ENCODE measurements at places on chromosomes 11 and 22.

DNA sequence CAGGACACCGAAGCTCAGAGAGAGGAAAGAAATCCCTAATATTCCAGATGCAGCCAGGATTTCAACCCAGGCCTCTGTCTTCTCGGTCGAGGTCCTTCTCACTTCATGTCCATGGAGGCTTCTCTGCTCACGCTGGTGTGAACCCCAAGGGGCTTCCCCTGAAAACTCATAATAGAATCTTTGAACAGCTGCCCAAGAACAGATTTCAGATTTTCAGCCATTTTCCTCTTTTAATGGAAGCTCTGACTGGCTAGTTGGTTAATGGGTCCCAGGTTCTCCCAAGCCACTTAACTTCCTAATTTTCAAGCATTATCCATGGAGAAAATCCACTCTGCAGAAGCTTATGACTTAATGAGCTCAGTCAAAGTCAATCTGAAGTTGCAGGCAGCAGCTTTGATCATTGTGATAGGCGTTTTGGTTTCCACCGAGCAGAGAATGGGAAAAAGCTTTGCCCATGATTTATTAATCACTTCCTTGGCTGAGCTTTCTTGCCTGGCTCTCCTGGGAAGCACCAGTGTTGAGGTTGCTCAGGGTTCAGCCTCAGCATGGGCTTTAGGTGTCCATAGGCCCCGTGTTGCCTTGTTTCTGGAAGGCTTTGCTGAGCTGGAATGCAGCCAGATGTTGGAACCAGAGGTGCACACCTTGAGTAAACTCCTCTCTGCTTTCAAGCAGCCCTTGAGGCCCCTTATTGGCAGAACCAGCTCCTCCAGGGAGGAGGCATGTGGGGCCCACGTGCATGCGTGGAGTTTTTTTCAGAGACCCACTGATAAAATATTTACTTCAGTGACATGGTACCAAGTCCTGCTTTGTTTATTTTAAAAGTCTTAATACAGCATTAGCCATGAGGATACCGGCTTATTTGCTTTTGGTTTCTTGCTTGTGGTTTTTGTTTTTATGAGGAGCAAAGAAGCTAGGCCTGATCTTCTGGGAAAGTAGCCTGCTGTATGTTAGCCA, 25.5 kb downstream of the LDLRAD3 start:
- DNase-seq = no peak

GRCh38 chr22:37282385-37282677, at the start of gene CYTH4:
TSS of gene CYTH4 (plus strand) at chr22:37282508. CDS start at chr22:37282570, 62 bp downstream.
- DNase-seq = no peak

DNA sequence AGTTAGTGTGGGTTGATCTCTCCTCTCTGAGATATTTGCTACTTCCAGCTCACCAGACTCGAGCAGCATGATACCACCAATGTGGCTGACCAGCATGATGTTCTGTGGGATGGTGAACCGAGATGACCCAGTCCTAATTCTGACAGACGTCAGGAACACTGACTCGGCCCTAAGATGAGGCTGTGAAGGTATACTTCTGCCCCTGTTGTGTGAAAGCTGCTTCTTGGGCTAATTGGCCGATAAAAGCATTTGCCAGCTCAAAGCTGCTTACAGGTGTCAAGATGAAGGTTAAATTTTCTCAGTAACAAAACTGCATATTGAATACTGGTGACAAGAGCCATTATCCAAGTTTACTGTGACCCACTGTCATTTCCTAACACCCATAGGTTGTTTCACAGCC, 151.4 kb downstream of the BRD1 start:
- DNase-seq = no peak

GRCh38 chr22:24134090-24134846, 47.0 kb upstream of the SUSD2 start:
- DNase-seq = no peak

DNA sequence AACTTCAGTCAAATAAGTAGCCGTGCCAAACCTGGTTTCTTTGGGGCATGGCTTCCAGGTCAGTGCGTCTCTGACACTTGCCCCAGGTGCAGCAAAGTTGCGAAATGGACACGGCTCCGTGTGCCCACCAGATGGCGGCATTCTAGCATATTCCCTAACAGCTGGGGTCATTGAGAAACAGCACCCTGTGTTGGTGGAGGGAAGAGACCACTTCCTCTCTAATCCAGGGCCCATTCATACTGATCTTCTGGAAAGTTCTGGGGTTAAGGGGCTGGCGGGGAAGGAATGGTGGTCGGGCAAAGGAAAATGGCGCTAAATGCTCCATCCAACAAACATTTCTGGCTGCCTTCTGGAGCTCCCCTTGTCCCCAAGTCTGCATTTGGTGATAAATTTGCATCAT, 141.2 kb upstream of the TIMP3 start:
- DNase-seq = peak; percentile 15

DNA sequence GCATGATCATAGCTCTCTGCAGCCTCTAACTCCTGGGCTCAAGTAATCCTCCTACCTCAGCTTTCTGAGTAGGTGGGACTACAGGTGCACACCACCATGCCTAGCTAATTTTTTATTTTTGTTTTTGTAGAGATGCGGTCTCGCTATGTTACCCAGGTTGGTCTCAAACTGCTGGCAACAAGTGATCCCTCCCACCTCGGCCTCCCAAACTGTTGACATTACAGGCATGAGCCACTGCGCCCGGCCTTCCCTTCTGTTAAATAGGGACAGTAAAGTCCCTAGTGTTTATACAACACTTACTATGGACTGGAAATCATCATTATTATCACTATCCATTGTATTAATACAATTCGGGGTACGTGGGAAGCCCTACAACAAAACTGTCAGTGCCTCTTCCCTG, 12.6 kb downstream of the SELENOM start:
- DNase-seq = no peak

DNA sequence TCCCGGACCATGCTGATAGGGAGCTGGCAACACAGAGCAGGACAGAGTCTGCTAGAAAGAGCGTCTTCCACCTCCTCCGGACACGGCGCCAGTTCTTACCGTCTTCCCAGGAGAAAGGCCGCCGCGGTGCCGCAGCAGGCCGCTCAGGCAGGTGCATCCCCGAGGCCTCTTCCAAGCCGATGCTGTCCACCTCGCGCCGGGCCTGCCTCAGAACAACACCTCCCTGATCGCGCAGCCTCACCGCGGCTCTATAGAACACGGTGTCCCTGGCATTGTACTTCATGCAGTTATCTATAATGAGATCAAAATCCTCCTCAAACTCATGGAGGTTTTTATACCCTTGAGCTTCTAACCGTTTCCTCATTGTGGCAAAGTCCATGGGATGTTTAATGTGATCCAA, 30.0 kb downstream of the BRD1 start:
- DNase-seq = no peak

DNA sequence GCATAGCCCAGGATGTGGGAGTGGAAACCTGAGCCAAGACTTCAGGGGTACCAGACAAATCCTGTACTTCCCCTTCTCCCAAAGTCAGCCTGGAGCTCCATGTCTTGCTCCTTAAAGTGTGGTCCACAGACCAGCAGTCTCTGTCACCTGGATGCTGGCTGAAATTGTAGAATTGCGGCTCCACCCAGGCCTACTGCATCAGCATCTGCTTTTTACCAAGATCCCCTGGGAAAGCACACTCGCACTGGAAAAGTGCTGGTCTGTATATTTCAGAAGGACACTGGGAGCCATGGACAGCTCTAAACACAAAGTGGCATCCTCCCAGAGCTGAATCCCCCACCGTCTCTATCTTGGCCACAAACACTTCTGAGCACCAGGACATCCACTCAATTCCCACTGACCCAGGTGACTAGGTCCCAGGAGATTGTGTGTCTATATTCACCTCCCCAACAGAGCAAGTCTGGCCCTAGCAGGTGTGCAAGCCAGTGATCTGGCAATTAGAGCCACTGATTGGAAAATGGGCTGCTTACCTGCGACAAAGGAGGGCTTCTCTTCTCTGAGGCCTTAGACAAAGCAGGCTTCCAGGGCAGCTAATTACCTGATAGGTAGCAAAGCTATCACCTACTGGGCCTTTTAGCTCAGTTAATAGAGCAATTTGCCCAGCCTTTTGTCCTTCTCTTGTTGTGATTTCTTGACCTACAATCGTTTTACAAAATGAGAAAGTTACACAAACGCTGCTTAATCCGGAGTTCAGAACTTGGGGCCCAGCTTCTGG, 443.3 kb downstream of the MN1 start:
- no peak for DNase-seq

DNA sequence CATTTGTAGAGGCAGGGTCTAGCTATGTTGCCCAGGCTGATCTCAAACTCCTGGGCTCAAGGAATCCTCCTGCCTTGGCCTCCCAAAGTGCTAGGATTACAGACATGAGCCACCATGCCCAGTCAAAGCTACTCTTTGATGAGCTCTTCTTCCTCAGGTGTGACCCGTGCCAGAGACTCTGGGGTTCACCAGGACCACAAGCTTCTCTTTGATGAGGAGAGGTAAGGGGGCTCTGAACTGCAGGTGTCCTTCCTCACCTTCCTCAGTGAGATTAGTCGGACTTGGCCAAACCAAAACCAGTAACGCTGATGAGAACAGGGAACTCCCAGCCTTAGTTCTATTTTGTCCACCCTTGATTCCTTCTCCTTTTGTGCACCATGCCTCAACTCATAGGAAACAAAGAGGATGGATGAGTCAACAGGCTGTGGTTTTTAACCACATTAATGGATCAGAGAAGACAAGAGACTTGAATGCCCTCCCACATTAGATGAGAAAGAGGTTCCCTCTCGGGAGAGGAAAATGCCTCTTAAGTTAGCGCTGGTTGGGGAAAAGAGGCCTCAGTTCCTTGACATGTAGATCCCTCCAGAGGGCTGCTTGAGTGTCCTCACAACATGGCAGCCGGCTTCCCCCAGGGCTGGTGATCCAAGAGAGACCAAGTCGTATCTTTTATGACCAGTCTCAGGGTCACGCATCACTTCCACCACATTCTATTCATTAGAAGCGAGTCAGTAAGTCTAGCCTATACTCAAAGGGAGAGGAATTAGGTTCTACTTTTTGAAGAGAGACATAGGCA, 25.7 kb upstream of the CTR9 start:
- DNase-seq = no peak

DNA sequence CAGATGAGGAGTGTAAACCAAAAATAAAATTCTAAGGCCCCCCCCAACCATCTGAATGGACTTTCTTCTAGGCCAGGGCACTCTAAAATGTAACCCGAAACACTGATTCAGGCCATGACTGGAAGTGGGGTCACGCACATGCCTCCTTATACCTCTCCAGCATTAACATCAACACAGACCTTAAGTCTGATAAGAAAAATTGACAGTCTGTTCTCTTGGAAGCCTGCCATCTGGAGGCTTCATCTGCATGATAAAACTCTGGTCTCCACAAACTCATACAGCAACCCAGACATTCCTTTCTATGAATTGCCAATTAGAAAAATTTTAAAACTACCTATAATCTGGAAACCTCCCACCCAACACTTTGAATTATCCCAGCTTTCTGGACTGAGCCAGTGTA, 3.9 kb upstream of the SERGEF start:
- DNase-seq = no peak

DNA sequence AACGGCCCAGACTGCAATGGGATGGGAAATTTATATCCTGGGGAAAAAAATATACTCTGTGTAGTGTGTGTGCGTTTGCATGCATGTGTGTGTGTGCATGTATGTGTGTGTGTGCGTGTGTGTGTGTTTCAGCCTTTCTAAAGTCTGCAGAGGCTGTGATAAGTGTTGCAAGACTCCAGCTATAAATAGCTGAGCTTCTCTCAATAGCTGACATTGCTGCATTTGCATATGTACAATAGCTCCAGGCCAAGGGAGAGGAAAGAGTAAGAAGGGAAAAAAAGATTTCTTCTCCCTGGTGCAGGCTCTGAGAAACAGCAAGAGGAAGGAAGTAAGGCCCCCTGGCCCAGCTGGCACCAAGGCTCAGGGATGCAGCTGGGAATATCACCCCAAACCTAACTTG, 483.0 kb downstream of the MN1 start:
- no peak for DNase-seq

DNA sequence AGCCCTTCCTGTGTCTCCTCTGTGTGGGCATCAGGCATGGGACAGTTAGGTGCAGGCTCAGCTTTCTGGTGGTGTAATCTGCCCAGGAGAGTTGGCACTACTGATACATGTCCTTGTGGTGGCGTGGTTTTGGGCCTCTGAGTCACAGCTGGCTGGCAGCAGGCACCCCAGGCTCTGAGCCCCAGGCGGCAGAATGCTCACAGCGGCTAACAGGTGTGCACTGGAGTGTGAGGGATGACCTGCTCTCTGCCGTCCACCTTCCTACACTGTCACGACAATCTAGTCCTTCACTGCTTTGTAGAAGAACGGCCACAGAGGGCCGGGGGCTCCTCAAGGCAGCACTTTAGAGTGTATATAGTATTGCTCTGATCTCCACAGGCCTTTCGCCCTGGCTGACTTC, 100.3 kb upstream of the PITPNB start:
- DNase-seq = no peak

DNA sequence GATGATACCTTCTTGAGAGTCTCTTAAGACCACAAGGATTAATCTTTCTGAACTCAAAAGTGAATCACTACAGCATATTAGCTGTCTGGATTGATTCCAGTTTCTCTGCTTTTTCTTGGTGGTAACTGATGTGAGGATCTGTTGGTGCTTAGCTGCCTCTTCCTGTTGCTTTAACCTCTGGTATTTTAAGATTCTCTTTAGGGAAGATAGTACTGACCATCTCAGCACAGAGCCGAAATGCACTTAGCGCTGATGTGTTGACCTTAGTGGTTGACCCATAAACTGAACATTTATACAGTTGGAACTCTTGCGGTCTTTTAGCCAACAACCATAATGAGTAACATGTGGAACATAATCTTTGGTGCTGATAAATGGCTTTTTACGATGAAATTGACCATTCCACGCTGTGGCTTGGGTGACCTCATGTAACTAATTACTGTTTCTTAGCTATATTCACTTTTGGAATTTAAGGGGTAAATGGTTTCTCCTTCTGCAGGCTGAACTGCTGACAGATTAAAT, 33.7 kb downstream of the APLP2 start:
- peak; percentile 27 for DNase-seq
